H54 (cell line): ENCODE measurements at places on chromosomes 4 and X.

DNA sequence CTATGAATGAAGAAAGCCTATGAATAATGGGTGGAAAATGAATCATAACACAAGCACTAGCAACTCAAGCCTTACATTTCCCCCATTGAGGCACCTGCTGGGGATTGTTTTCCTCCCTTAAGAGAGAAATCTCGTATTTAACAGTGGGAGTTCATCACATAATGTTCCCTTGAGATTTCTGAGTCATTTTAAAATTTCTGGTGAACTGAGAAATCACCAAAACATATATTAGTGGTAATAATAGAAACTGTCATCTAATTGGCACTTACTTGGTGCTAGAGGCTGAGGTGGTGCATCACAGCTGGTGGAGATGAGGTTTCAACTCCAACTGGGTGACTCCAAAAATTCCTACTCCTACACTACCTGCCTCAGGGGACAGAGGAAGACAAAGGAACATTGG, 561.3 kb upstream of the LCORL start:
- no peak for DNase-seq

GRCh38 chr4:6193399-6193798, 7.0 kb downstream of the JAKMIP1 start:
- no peak for DNase-seq

DNA sequence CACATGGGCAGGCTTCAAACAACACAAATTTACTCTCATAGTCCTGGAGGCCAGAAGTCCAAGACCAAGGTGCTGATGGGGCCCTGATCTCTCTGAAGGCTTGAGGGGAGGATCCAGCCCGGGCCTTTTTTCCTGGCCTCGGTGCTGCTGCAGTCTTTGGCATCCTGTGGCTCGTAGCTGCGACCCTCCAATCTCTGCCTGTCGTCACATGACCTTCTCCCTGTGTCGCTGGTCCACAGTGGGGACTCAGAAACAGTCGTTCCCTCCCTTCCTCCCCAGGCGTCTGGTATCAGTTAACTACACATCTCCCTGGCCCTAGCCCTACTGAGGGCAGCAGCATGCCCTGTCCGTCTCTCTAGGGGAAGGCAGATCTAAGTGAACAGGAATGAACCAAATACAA, 19.1 kb upstream of the MSX1 start:
- no peak for DNase-seq

DNA sequence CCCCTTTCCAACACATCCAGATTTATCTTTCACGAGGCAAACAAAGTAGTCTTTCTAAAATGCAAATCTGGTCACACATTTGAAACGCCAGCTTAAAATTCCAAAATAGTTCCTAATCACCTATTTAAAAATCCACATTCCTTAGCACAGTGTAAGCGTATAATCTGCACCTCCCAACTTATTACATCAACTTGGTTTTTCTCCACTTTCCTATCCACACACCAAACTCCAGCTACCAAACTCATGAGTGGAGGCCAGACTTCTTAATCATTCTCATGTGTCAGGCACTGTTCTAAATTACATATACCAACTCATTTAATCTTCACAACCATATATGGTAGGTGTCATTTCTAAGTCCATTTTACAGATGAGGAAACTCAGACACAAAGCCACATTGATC, 33.8 kb downstream of the ENOX2 start:
- no peak for DNase-seq

DNA sequence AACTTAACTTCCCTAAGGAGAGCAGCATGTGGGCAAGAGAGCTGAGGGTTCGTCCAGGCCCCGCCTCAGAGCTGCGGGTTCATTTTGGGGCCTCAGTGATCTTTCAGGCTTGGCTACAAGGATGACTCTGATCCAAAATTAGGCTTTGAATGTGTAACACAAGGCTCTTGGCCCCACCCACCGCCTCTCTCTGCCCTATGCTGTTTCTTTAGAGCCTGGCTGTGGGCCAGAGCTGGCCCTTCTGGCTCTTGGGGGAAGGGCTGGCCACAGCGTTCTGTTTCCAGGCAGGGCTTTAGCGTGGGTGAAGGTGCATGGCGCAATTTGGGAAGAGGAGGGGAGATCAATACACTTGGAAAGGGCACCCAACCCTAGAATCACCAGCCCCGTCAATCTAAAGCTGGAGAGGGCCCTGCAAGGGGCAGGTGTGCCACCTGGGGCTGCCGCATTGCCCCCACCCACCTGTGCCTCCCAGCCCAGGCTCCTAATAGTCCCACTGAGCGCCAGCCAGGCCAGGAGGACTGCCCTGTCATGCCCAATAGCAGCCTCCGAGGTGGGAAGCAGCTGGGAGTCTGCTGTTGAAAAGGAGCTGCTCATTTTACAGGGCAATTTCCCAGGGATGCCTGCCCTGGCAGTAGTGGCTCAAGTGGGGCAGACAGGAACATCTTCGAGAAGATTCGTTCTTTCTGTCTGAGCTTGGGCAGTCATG, 84.5 kb upstream of the MAML3 start:
- DNase-seq = no peak

- no peak for DNase-seq
Measured at GRCh38 chrX:136819031-136819703, 38.4 kb upstream of the ARHGEF6 start.

- DNase-seq = no peak
Measured at GRCh38 chr4:114780205-114780604, 181.6 kb downstream of the UGT8 start.

DNA sequence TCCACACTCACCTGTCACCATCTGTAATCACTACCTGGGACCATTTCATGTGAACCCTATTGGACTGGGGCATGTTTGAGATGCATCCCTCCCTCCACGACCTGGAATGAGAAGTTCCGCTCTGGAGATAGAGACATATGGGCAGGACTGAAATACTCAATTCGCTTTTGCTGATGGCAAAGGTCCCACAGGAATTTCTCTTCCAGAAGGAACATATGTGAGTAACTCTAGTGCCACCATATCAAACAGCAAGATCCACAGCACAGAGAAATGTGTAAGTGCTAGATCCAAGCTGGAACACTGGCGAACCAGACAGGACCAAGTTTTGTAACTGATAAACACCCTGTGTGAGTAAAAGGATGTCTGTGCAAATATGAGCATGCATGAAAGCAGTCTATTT, 43.9 kb downstream of the SEL1L3 start:
- no peak for DNase-seq

- no peak for DNase-seq
Measured at GRCh38 chr4:87835197-87835596, 2.4 kb downstream of the MEPE start.

DNA sequence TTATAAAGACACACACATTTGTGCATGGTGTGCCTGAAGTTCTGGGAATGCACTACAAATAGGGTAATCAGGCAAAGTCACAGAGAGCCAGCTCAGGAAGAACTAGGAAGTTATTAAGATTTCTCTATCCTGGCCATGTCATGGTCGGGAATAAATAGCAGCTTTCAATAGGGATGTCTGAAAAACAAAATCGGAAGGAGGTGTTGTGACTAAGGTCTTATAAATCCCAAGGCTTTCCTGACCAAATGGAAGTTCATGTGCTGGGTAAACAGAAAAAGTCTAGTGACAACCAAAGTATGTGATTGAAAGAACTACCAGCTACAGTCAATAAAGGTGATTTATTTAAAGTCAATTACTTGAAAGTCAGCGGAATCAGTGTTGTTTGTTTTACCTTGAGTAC, 262.5 kb upstream of the HS3ST1 start:
- no peak for DNase-seq

DNA sequence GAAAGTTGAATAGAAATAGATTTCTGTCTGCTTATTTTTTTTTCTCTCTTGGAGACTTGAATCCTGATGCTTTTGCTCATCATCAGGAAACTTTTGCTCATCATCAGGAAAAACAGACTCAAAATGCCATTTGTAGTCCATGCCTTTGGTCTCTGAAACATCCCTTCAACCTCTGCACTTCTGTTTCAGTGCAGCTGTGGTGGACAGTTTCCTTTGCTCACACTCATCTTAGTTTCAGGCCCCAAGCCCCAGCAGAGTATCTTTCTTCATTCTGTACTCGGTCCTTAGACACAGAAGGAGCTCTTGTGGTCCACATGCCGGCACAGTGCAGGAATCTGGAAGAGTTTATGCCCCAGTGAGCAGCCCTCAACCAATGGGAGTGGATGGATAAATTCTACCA, 337.9 kb downstream of the PPP3CA start:
- DNase-seq = no peak

DNA sequence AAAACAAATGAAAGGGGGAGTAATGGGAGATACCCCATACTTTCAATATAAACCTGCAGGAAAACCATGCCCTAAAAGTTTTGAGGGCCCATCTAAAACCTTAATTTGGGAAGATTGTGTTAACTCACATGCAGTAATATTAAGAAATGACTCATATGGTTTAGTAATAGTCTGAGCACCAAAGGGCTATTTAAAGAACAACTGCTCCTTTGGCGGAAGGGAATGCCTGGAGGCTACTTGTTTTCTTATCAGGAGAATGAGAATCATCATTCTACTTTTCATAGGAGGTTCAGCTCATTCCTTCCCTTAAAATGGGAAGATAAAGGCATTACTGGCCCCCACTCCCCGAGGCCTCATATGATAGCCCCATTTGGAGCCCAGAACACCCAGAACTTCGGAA, 47.6 kb downstream of the SPIN3 start:
- DNase-seq = no peak

- DNase-seq = no peak
Measured at GRCh38 chr4:153485860-153486259, 19.7 kb downstream of the TMEM131L start.

- no peak for DNase-seq
Measured at GRCh38 chr4:164508771-164509170, 245.2 kb upstream of the SMIM31 start.

GRCh38 chr4:119765951-119766350, 137.3 kb upstream of the PDE5A start:
- DNase-seq = no peak

- DNase-seq = no peak
Measured at GRCh38 chrX:47563801-47564315, 2.9 kb downstream of the ARAF start.

GRCh38 chrX:154779261-154779660, 16.6 kb downstream of the DKC1 start:
- no peak for DNase-seq
